ENCODE measurements at places on chromosomes 13 and 19.

DNA sequence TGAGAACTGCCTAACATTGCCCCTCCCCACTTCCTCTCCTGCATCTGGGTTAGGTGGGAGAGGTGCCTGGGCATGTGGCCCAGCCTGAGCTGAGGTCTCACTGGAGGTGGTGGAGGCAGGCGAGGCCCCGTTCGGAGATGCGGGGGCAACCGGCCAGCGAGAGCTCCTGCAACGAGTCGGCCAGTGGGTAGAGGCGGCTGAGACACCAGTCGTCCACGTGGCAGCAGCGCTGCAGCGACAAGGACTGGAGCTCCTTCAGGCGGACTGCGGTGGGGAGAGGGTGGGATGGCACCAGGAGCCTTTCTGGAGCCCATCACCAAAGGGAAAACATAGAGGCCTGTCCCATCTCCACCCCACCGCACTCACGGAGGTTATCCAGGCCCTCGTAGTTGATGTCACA is 6.0 kb upstream of the B3GNT8 start:
- no peak for DNase-seq

DNA sequence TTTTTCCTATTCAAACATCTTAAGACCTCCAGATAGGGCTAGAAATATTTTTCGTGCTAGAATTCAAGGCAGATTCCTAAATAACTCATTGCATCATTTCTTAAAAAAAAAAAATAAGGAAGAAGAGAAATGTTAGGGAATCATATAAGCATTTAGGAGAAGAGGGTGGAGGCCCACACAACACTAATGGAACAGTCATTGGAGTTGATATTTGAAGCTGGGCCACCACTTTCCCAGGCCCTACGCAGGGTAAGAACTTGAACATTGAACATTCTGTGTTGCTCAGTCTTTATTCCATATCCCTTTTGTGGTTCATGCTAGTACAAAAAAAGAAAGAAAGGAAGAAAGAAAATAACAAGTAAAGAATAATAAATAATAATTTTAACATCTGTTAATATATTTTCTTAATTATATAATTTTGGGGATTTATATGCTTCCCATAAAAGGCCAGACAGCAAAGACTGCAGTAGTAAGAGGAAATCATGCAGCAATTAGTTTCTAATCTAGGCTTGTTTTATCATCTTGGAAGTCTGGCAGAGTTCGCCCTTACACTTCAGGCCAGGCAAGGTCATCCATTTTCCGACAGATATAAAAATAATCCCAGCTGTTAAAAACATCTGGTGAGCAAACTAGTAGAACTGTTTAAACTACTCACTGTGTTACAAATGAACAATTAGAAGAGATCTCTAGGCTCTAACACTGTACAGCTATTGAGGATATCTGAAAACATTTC is 127.7 kb downstream of the FRY start:
- DNase-seq = no peak

DNA sequence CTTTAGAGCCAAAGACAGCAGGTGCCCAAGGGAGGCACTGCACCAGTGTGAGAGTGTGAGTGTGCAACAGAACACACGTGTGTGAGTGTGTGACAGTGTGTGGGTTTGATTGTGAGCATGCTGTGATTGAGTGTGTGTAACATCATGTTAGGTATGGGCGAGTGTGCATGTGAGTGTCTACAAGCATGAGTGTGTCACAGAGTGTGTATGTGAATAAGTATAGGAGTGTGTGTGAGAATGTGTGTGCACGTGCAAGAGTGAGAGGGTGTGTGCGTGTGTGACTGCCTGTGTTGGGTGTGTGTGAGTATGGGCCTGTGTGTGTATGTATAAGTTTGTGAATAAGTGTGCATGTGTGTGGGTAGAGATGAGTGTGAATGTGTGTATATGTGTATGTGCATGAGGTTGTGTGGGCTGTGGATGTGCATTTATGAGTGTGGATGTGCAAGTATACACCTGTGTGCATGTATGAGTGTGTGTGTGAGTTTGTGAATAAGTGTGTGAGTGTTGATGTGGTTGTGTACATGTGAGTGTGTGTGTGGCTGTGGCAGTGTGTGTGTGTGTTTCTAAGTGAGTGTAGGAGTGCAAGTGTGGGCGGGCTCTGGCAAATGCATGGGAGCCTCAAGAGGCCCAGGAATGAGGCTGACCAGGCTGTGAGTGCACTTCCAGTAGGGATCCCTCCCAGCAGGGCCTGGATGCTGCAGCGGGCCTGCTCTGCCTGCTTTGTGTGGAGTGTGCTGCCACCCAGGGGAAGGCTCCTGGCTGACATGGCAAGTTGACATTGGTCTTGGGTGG is 198.4 kb downstream of the COL4A1 start:
- no peak for DNase-seq

GRCh38 chr13:111282997-111283396 is 37.4 kb upstream of the TEX29 start:
- no peak for DNase-seq

- no peak for DNase-seq
These were observed 12.1 kb upstream of the DACH1 start for GRCh38 chr13:71879129-71879535.

DNA sequence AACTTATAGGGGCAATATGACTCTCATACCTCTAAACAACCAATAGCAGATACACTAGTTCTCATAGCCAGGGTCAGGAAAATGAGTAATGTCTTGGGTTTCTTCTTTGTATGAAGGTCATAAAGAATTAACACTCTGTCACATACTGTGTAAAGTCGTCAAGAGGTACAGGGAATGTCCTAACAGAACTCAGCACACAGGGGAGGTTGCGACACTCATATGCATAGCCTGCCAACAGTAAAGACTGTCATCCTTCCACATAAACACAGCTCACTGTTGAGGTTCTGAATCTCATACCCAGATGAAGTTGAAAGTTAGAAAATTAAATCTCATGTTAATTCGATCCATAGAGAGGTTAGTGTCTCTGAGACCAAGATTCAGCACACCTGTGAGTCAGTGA is 34.2 kb upstream of the ZNF254 start:
- no peak for DNase-seq

- DNase-seq = no peak
These were observed 16.2 kb downstream of the ARGLU1 start for GRCh38 chr13:106551751-106552150.

Data from stimulated activated CD4-positive, alpha-beta T cell treated with anti-CD3 and anti-CD28 coated beads, Interleukin-1b, Interleukin-23, amount 100 ng/mL, for 1 hour (primary cell).